ENCODE measurements at places on chromosomes 2 and 18.
A peak's percentile ranks its signal among the peaks of the same experiment; 100 is the strongest.

- no peak for DNase-seq
Observed at GRCh38 chr2:219870041-219870440, 242.6 kb downstream of the SLC4A3 start.

- no peak for DNase-seq
Observed at GRCh38 chr18:46097431-46097800, 680 bp downstream of the ATP5F1A start.

DNA sequence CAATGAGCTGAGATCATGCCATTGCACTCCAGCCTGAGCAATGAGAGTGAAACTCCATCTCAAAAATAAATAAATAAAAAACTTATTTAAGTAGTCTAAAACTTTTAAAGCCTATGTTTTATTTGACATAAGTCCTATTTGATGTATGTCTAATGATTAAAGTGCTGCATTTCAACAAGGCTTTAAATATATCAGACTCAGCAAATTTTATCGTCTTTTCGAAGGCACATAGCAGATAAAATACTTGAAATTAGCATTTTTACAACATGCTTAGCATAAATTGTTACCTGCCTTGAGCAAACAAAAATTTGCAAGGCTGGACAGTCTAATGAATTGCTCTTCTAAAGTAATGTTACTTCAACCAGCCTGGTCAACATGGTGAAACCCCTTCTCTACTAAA, 85.9 kb downstream of the PRKRA start:
- no peak for DNase-seq

GRCh38 chr2:151033271-151034248, 228.1 kb downstream of the RBM43 start:
- DNase-seq = no peak

GRCh38 chr2:181077128-181077709, 96.8 kb downstream of the UBE2E3 start:
- DNase-seq = no peak

DNA sequence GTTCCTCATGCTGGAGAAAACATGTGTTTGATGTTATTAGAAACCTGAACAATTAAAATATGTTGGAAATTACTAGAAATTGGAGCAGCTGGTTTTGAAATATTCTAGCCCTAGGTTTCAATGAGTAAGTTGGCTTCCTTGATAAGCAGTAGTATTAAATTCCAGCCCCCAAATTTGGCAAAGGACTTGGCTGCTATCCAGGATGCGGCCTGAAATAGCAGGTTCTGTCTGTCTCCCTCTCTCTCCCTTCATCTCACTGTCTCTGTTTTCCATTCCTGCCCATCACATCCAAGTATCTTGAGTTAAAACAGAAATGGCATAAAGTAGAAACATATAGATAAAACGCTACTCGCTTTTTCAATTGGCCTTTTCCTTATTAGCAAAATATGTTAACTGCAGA, 20.9 kb upstream of the GPR45 start:
- no peak for DNase-seq

GRCh38 chr18:1436199-1436598, 531.5 kb downstream of the ADCYAP1 start:
- no peak for DNase-seq

GRCh38 chr2:190765386-190766173, 115.0 kb upstream of the GLS start:
- DNase-seq = no peak

GRCh38 chr2:111626865-111627163, 257.2 kb downstream of the ANAPC1 start:
- DNase-seq = no peak

DNA sequence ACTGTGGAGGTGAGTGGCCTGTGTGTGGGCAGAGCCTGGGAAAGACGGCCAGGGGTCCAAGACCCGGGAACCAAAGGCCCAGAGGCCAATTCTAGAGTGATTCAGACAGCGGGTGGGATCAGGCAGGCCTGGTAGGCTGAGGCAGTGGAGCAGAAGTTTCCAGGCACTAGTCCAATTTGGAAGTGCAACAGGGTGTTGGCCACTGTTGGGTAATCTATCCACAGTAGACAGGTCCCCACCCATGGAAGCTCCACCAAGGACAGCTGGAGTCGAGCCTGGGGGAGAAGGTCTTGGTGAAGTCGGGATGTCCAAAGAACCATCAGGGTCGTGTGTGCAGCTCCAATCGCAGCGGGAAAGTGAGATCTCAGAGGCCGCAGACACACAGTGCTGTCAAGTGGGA, 125.8 kb upstream of the COPS8 start:
- peak; percentile 82 for DNase-seq

DNA sequence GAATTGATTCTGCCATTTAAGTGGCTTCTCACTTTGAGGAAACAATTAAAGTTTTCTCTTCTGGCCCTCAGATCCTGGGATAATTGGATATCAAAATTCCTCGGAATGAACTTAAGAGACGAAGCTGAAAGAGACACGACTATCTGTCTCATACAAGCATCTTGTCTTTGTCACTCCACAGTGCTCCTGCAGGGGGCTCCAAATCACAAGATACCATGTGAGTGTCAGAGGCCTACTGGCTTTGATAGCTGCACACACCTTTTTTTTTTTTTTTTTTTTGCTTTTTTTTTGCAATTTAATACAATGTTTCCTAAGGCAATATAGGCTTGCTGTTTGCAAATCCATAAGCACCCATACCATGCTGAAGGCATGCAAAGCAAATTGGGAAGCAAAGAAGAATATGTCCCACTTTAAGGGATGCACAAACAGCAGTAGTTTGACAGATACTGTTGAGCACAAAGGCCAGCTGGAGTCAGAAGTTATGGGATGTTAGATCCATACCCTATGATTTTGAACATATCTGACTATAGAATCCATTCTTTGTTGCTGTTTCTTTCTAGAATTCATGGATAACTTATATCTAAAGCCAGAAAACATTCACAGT, 109.0 kb upstream of the CBLN2 start:
- no peak for DNase-seq

GRCh38 chr2:196369967-196370366, 198.6 kb upstream of the STK17B start:
- DNase-seq = no peak

- no peak for DNase-seq
Observed at GRCh38 chr2:156657809-156658208, 221.6 kb downstream of the GPD2 start.

GRCh38 chr2:168241208-168241607, 6.2 kb downstream of the STK39 start:
- no peak for DNase-seq

- no peak for DNase-seq
Observed at GRCh38 chr2:97742381-97742847, 29.0 kb downstream of the ZAP70 start.

DNA sequence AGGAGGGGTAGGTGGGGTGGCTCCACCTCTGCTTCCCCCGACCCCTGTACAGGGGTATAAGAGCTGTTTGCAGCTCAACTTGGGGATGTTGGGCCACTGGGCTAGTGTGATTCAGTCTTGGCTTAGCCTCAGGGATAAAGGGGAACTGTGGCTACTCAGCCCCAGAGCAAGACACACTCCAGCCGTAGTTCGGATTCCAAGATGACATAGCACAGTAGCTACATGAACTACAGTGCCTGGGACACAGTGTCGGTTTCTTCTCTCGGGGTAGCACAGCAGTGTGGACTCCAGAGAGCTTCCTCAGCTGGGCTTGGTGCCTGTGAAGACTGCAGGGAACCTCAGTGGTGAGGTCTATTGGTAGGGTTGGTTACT, 21.1 kb downstream of the CARF start:
- no peak for DNase-seq

- no peak for DNase-seq
Observed at GRCh38 chr2:27627963-27628766, 647 bp downstream of the CCDC121 start.

GRCh38 chr2:58130238-58130637, 83.6 kb downstream of the VRK2 start:
- DNase-seq = no peak

GRCh38 chr2:42009657-42010580, 37.9 kb upstream of the PKDCC start:
- DNase-seq = no peak

DNA sequence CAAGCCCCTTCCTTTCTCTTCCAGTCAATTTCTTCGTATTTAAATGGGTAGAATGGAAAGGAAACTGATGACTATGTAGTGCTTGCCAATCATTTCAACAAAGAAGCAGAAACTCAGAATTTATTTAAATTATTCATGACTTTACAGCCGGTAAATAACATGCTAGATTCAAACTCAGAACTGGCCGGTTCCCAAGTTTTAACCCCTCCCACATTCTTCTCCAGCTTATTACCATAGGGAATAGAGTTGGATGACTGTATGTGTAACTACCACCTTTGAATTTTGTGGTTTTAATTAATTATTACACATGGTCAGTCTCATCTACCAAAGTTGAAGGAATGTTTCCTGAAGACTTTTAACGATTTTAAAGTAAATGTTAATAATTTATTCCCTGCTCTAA, 819.3 kb upstream of the LRATD1 start:
- DNase-seq = no peak

GRCh38 chr18:22168360-22168921, 948 bp upstream of the GATA6 start:
- DNase-seq = no peak

Data from sigmoid colon (tissue), 7 donors.